ENCODE measurements at places on chromosomes 7 and 10.

- DNase-seq: no peak
These were observed 182.5 kb upstream of the PRSS58 start for GRCh38 chr7:142440219-142440905.

DNA sequence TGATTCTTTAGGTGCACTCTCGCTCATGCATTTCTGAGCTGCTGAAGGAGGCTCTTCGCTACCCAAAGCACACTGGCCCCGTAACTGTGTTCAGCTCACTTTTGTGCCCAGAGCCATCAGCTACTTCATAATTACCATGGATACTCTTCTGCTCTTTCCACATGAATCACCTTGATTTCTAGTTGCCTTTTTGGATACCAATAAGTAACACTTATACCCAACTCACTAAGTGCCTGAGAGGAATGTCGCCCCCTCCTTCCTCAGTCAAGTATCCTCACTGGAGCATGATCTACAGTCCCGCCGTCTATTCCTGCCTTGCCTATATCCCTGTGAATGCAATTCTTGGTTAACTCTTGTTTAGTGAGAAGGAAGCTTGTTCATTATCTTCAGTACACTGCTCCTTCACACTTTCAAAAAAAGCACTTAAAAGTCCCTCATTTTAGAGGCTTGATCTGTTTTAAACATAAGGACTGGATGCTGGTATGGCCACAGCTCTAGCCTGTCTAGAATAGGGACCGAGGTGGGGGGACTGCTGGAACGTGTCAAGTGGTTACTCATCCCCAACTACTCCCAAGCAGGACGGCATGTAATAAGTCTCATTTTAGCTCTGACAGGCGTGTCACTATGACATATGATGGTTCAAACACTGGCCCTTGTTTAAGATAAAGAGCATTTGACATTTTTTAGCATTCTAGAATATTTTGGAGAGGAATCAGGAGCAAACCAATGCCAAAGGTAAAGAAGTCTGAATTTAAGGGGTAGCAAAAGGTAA lies 23.7 kb downstream of the SVIL start:
- DNase-seq: no peak

GRCh38 chr7:988963-989529 lies 6.1 kb downstream of the CYP2W1 start:
- DNase-seq: no peak

GRCh38 chr7:51645255-51645654 lies 328.6 kb upstream of the COBL start:
- DNase-seq: no peak

DNA sequence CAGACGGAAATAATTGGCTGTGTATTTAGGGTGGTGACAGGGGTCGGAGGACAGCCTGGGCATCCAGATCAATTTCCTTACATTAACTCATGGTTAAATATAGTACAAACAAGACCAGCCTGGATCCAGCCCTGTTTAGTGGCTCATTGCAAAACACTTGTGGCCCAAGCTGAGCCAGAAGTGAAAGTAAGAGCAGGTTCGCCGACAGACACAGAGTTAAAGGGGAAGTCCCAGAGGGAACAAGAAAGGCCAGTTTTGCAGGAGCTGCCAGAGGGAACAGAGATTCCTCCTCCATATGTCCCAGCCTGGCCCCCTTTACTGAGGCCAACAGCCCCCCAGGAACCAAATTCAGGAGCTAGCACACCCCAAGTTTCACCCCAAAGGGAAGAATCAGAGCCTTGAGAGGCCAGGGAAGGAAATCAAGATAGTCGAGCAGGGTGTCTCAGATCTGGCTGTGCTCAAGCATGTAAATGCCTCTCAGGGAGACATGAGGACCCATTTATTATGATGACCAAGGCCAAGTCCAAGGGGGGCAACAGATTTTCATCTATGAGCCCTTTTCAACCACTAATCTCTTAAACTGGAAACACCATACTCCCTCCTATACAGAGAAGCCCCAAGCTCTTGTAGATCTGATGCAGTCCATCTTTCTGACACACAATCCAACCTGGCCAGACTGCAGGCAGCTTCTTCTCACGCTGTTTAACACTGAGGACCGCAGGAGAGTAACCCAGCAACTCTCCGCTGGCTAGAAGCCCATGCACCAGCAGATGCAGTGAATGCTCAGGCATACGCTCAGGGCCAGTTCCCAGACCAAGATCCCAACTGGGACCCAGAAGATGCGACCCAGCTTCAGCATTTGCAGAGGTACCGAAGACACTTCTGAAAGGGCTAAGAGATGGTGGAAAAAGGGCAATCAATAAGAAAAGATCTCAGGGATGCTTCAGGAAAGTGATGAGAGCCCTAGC lies 15.9 kb upstream of the ADCK2 start:
- DNase-seq: no peak

Measured in activated CD4-positive, CD25-positive, alpha-beta regulatory T cell (primary cell).